Aortic smooth muscle cell (primary cell): ENCODE measurements at places on chromosomes 16 and 17. TPM values are rescaled to one million over a fixed set of nuclear protein-coding genes. Genes with fewer than 3 reads are reported as not detected.

Gene OSGIN1
- total RNA-seq, result 2.2 and 4.1 TPM in 2 replicates

Gene INCA1
- total RNA-seq, result 0.13 and 0.25 TPM in 2 replicates

Gene DOC2B
- not detected in 2 replicates for total RNA-seq

Gene CA5A
- total RNA-seq, result not detected in 2 replicates

Gene C17orf100
- total RNA-seq, result 0.37 and 0.40 TPM in 2 replicates

Gene PEX12
- total RNA-seq, result 3.6 and 4.7 TPM in 2 replicates

Gene COG4
- total RNA-seq, result 84.4 and 86.8 TPM in 2 replicates

Gene TBC1D3E
- total RNA-seq, result not detected in 2 replicates

Gene CD300LB
- not detected in 2 replicates for total RNA-seq

Gene CHST5
- 0.13 TPM in 1 of 2 replicates, not detected in the other for total RNA-seq

Gene NXN
- 2.0 and 5.7 TPM in 2 replicates for total RNA-seq

Gene ANKFN1
- 0.19 and 0.26 TPM in 2 replicates for total RNA-seq

Gene WSB1
- 116 and 140 TPM in 2 replicates for total RNA-seq

Gene C16orf96
- total RNA-seq, result not detected in 2 replicates

Gene ALOX12B
- not detected in 2 replicates for total RNA-seq

Gene SRRM2
- 41.4 and 47.7 TPM in 2 replicates for total RNA-seq

Gene TBC1D3K
- total RNA-seq, result not detected in 2 replicates

Gene ARMC7
- total RNA-seq, result 1.6 and 1.8 TPM in 2 replicates

Gene DYNLRB2
- 0.56 TPM in 1 of 2 replicates, not detected in the other for total RNA-seq

Gene FAM20A
- 20.8 and 45.8 TPM in 2 replicates for total RNA-seq

Gene KRT12
- not detected in 2 replicates for total RNA-seq

Gene DPEP2
- not detected in 2 replicates for total RNA-seq

Gene ATAD5
- 1.4 and 2.5 TPM in 2 replicates for total RNA-seq

Gene C17orf67
- total RNA-seq, result 0.53 and 0.87 TPM in 2 replicates

Gene ARL5C
- total RNA-seq, result under 0.01 and 0.06 TPM in 2 replicates

Gene GNAO1
- total RNA-seq, result not detected in 2 replicates

Gene TMEM204
- 60.6 and 93.8 TPM in 2 replicates for total RNA-seq

Gene PRRT2
- 0.26 and 0.56 TPM in 2 replicates for total RNA-seq

Gene ABCA10
- 1.2 and 1.6 TPM in 2 replicates for total RNA-seq

Gene MYH8
- total RNA-seq, result not detected in 2 replicates
